ENCODE measurements at places on chromosomes 16 and 17.

GRCh38 chr16:68068926-68069325 lies 16.2 kb upstream of the NFATC3 start:
- DNase-seq: no peak

- no peak for DNase-seq
These were observed 29.3 kb downstream of the GINS3 start for GRCh38 chr16:58421529-58421928.

- no peak for DNase-seq
These were observed 27.5 kb downstream of the LRRC75A start for GRCh38 chr17:16464303-16465051.

- no peak for DNase-seq
These were observed 32.0 kb downstream of the FANCA start for GRCh38 chr16:89784406-89784805.

GRCh38 chr16:68146585-68146984 lies 61.4 kb downstream of the NFATC3 start:
- DNase-seq: no peak

DNA sequence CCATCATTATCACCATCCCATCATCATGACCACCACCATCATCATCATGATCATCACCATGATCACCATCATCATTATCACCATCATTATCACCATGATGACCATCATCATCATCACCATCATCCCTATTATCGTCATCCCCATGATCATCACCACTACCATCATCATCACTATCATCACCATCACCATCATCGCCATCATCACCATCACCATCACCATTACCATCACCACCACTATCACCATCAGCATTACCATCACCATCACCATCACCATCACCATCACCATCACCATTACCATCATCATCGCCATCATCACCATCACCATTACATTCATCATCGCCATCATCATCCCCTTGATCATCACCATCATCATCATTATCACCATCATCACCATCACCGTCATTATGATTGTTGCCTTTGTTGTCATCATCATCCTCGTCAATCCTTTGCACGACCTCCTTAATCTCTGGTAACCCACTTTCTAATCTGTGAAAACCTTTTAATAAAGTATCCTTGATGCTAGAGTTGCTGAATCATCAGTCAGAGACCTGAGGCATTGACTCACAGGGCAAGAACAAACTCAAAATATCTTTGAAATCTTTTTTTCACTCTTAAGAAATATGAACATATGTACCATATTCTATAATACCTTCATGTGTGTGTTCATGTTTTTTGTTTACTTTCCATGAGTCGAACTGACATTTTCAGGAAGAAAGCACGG lies 116.3 kb upstream of the FOXF1 start:
- no peak for DNase-seq

- DNase-seq: no peak
These were observed 180.7 kb upstream of the ZFHX3 start for GRCh38 chr16:73228649-73229048.

GRCh38 chr17:80891397-80892018 lies 100.1 kb upstream of the CHMP6 start:
- DNase-seq: no peak

DNA sequence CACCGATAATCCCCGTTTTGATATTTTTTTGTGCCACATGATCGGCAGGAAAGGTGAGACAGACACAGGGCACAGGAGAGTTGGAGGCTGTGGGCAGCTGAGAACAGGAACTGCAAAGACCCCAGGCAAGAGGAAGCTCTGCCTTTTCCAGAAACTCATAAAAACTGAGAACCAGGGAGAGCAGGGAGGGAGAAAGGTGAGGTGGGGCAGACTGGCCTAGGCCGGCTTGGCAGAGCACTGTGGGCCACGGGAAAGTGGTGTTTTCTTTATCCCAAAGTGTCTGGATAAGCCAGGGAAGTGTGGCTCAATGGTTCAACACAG lies 11.8 kb upstream of the AXIN2 start:
- DNase-seq: no peak

Measured in midbrain (tissue), 1 donor.